ENCODE measurements at places on chromosomes 5 and 9. TPM values are rescaled to one million over a fixed set of nuclear protein-coding genes. Genes with fewer than 3 reads are reported as not detected.
A peak's percentile ranks its signal among the peaks of the same experiment; 100 is the strongest.

DNA sequence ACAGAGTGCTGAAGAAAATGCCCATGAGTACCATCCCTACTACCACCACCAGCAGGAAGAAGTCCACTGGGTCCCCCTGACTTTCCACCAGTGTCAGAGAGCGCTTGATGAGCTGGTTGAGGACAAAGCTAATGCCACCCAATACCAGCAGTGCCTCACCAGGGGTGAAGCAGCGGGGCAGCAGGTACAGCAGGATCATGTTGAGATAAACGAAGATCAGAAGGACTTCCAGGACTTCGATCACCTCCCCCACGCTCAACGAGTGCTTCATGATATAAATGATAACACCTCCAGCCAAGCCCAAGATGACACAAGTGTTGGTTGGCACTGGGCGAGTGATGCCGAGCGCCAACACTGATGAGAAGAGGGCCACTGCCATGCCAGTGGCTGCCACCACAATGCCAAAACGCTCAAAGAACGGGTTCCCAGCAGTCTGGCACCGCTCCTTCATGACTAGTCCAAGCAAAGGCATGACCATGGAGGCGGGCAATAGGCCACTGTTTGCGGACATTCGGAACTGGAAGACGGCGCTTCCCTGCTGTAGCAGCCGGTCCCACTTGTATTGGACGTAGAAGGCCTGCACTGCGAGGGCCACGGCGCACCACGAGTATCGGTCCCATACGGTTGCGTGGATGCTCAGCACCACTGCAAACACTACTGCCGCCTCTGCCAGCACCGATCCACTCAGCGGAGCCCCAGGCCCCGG, 679 bp downstream of the DOLK start:
- peaks cover 7% of the 10 kb centered on the region for H3K36me3 ChIP-seq
- peak overlapping the region; percentile 91 for H3K4me3 ChIP-seq
- H3K27ac ChIP-seq: peak overlapping the region; percentile 94
- no peaks in the 10 kb centered on the region for H3K27me3 ChIP-seq
- no peak for DNase-seq
- peaks cover 12% of the 10 kb centered on the region for H3K4me1 ChIP-seq

GRCh38 chr5:150401376-150402228, 11.1 kb downstream of the CD74 start:
- no peaks in the 10 kb centered on the region for H3K27me3 ChIP-seq
- DNase-seq: no peak

- H3K27me3 ChIP-seq: no peaks in the 10 kb centered on the region
- H3K36me3 ChIP-seq: no peaks in the 10 kb centered on the region
- no peak overlapping the region for H3K4me3 ChIP-seq
- no peaks in the 10 kb centered on the region for H3K4me1 ChIP-seq
Measured at GRCh38 chr5:94595281-94595840, 23.0 kb downstream of the KIAA0825 start.

DNA sequence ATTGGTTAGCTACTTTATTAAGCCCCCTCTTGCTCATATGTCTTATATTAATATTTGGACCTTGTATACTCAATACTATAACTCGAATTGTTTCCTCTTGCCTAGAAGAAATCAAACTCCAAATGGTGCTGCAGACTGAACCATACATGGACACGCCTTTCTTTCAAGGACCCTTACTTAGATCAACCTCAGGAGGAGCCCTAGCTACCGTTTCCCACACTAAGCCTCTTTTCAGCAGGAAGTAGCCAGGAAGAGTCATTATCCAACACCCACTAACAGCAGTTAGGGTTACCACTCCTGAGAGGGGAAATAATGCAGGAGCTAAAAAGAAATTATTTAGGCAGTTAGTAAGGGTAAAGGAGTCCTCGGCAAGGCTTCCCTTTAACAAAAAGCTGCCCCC, 243.8 kb upstream of the PUM3 start:
- H3K36me3 ChIP-seq: no peaks in the 10 kb centered on the region
- no peak overlapping the region for H3K4me3 ChIP-seq
- DNase-seq: no peak
- no peaks in the 10 kb centered on the region for H3K4me1 ChIP-seq
- no peak overlapping the region for H3K27ac ChIP-seq

DNA sequence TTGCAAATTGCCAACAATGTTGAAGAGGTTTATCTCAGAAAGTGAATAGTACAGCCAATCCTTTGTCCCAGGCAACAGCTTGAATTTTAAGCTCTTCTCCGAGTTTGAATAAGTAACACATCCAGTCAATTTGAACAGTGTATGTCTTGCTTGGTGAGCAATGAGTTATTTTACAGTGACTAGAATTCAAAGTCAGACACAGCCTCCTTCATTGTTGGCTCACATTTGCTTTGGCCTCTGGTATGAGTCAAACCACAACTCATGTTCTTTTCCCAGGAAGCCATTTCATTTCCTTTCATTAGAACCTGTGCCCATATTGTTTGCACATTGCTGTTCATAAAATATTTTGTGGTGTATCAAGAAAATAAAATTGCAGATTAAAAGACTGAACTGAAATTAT, 622.0 kb upstream of the DAB2 start:
- no peak overlapping the region for H3K27ac ChIP-seq
- H3K4me1 ChIP-seq: no peaks in the 10 kb centered on the region
- H3K36me3 ChIP-seq: no peaks in the 10 kb centered on the region
- no peak overlapping the region for H3K4me3 ChIP-seq
- H3K27me3 ChIP-seq: no peaks in the 10 kb centered on the region

GRCh38 chr5:171574376-171574775, 154.9 kb downstream of the FGF18 start:
- peaks cover 11% of the 10 kb centered on the region for H3K27me3 ChIP-seq
- H3K4me1 ChIP-seq: no peaks in the 10 kb centered on the region
- H3K27ac ChIP-seq: no peak overlapping the region
- no peak for DNase-seq

The CDHR2 gene
- 1.6 TPM for total RNA-seq

- H3K36me3 ChIP-seq: no peaks in the 10 kb centered on the region
- no peak for DNase-seq
- H3K4me3 ChIP-seq: no peak overlapping the region
- H3K4me1 ChIP-seq: no peaks in the 10 kb centered on the region
- no peaks in the 10 kb centered on the region for H3K27me3 ChIP-seq
Measured at GRCh38 chr5:111463311-111463710, 49.0 kb downstream of the STARD4 start.

The GABBR2 gene
- total RNA-seq: 0.49 TPM

The FOXI1 gene
- total RNA-seq: not detected

The NRG2 gene
- total RNA-seq: 4.8 TPM

- H3K4me1 ChIP-seq: peaks cover 26% of the 10 kb centered on the region
- peak overlapping the region; percentile 62 for H3K27ac ChIP-seq
- no peak overlapping the region for H3K4me3 ChIP-seq
- H3K36me3 ChIP-seq: peaks cover 64% of the 10 kb centered on the region
Measured at GRCh38 chr5:179827680-179828079, 7.0 kb downstream of the SQSTM1 start.

DNA sequence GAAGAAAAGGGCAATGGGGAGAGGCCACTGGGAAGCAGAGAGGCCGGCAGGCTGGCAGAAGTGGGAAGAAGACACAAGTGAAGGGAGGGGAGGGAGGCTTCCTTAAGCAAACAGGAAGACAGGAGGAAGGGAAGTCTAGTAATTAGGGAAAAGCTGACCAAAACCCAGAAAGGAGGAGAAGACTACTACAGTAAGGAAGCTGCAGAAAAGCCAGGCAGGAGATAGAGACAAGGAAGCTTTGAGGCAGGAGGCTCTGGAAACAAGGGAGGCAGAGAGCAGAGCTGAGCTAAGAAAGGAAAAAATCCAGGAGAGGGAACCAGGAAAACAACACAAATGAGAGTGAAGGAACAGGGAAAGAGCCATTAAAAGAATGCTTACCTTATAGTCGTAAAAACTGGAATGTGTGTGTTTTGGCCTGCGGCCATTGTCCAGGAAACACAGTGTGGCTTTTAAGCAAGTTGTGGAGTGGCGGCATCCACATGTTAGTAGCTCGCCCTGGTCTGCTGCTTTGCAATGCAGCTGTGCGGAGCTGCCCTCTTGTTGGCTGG, 317.1 kb upstream of the CLINT1 start:
- no peaks in the 10 kb centered on the region for H3K36me3 ChIP-seq
- H3K4me3 ChIP-seq: no peak overlapping the region
- H3K4me1 ChIP-seq: peaks cover 19% of the 10 kb centered on the region
- DNase-seq: no peak
- H3K27ac ChIP-seq: peak overlapping the region; percentile 26
- peaks cover 39% of the 10 kb centered on the region for H3K27me3 ChIP-seq

DNA sequence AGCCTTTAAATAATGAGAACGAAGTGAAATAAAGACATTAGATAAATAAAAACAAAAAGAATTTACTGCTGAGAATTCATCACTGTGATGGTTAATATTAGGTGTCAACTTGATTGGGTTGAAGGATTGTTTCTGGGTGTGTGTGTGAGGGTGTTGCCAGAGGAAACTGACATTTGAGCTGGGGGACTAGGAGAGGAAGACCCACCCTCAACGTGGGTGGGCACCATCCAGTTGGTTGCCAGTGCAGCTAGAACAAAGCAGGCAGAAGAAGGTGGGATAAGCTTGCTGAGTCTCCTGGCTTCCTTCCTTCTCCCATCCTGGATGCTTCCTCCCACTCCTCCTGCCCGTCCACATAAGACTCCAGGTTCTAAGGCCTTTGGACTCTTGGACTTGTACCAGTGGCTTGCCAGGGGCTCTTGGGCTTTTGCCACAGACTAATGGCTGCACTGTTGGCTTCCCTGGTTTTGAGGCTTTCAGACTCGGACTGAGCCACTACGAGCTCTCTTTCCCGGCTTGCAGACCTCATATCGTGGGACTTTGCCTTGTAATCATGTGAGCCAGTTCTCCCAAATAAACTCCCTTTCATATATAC, 43.7 kb upstream of the ABL1 start:
- no peaks in the 10 kb centered on the region for H3K27me3 ChIP-seq
- H3K4me1 ChIP-seq: peaks cover 16% of the 10 kb centered on the region
- no peak overlapping the region for H3K4me3 ChIP-seq
- DNase-seq: no peak
- peaks cover 9% of the 10 kb centered on the region for H3K36me3 ChIP-seq
- H3K27ac ChIP-seq: no peak overlapping the region

The HIGD2A gene
- total RNA-seq: 88.0 TPM

DNA sequence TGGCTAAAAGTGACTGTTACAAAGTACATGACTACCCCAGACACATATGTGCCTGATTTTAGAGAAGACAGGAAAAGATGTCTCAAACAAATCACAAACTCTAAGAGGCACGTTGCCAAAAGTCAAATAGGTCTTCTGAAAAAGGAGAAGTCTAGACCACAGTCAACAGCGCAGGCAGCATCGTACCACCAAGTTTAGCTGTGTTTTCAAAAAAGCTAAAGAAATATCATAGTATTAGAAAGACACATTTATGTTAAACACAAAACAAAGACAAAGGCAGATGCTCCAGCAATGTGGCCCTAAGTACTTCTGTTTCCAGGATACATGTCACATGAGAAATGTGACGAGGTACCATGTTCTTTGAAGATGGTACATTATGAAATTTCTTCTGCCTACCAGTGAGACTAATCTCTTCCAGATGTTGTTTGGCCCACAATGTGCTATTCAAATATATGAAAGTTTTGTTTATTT, 43.5 kb downstream of the LPAR1 start:
- no peak overlapping the region for H3K4me3 ChIP-seq
- peaks cover 1% of the 10 kb centered on the region for H3K36me3 ChIP-seq
- H3K4me1 ChIP-seq: peaks cover 13% of the 10 kb centered on the region
- H3K27me3 ChIP-seq: no peaks in the 10 kb centered on the region

- H3K4me3 ChIP-seq: no peak overlapping the region
- H3K27ac ChIP-seq: no peak overlapping the region
- no peak for DNase-seq
- no peaks in the 10 kb centered on the region for H3K27me3 ChIP-seq
Measured at GRCh38 chr5:23303435-23303834, 204.0 kb upstream of the PRDM9 start.

- H3K36me3 ChIP-seq: no peaks in the 10 kb centered on the region
- peaks cover 36% of the 10 kb centered on the region for H3K4me1 ChIP-seq
- peak overlapping the region; percentile 96 for H3K4me3 ChIP-seq
- H3K27ac ChIP-seq: peak overlapping the region; percentile 83
- H3K27me3 ChIP-seq: no peaks in the 10 kb centered on the region
Measured at GRCh38 chr9:21558615-21559401, 76.7 kb upstream of the IFNE start.

DNA sequence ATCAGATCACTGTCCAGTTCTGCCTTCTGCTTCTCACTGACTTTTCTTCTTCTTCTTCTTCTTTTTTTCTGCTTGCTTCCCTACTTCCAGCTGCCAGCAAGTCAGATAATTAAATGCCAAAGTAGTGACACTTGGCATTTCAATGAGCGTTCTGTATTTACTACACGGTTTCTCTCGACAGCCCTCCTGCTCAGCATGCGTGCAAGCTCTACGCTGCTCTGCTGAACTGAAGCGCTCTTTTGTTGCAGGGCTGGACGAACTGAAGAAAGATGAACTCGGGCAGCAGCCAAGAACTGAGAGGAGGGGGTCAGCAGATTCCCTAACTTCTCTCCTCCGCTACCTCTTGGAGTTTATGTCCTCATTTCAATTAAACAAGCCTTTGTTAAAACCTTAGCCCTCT, 319.1 kb downstream of the GLIS3 start:
- DNase-seq: no peak
- peaks cover 22% of the 10 kb centered on the region for H3K4me1 ChIP-seq
- no peak overlapping the region for H3K4me3 ChIP-seq
- peak overlapping the region; percentile 73 for H3K27ac ChIP-seq
- H3K36me3 ChIP-seq: peaks cover 26% of the 10 kb centered on the region
- no peaks in the 10 kb centered on the region for H3K27me3 ChIP-seq

The OLFM1 gene
- total RNA-seq: 1.8 TPM

DNA sequence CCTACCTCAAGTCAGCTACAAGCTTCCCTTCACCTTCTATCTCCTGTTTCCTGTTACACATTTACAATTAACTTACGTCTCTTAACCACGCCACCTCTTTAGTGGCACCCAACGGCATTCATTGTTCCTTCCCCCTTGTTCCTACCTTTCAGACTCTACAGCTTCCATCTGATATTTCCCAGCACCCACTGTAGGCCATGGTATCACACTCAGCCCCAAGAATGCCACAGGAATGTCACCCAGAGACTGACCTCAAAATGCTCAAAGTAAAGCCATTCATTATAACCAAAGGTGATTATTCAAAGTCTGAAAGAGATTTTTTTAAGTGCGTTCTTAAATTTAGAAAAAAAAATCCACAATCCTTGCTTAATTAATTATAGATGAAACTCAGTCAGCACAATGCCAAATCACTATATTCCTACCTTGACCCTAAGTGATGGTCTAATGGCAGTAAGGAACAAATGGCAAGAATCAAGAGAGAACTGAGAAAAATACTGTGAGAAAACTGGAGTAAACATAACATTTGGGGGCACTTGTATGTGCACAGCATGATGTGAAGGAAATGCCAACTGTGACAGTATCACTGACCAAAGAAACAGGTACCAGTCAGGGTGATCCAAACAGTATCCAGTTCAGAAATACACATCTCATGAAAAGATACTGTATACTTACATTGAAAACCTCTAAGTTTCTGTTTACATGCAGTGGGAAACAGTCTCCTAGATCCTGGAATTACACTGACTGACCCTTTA, 52.1 kb downstream of the CTNND2 start:
- no peak for DNase-seq
- H3K4me3 ChIP-seq: no peak overlapping the region
- H3K27ac ChIP-seq: no peak overlapping the region
- H3K27me3 ChIP-seq: no peaks in the 10 kb centered on the region
